ENCODE measurements at places on chromosomes 3 and 15.

DNA sequence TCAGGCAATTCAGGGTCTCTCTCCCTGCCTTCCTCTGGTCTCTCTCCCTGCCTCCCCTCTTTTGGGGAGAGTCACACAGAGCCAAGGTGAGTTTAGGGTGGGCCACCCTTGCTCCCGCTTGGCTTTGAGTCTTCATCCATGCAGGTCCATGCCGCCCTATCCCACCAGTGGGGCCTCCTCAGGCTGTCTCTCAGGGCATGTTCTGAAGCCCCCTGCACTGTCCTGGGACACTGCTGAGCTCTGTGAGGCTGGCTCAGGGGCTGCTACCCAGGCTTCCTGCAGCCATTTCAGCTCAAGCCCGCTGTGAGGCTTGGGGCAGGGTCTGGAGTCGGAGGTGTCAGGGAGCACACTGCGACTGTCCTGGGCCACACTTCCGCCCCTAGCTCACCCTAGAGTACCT is 203.1 kb downstream of the SSR3 start:
- DNase-seq, result no peak

DNA sequence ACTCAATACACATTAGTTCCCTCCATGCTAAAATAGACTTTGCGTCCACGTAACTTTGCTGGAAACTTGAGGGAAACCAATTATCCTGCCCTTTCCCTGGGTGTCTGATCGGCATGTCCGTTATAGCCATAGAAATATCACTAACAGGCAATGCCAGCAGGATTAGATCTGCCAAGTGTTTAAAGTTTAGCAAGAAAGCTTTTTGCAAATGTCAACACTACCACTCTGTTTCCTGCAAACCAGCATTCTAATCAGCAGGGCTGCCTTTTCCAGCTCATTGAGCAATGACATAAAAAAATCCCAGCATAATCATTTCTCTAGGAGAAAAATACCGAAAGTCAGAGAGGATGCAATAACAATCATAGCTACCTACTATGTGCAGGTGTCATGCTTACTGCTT is 60.9 kb downstream of the NOX5 start:
- DNase-seq, result no peak

GRCh38 chr15:98966091-98966787 is 41.4 kb downstream of the PGPEP1L start:
- no peak for DNase-seq

DNA sequence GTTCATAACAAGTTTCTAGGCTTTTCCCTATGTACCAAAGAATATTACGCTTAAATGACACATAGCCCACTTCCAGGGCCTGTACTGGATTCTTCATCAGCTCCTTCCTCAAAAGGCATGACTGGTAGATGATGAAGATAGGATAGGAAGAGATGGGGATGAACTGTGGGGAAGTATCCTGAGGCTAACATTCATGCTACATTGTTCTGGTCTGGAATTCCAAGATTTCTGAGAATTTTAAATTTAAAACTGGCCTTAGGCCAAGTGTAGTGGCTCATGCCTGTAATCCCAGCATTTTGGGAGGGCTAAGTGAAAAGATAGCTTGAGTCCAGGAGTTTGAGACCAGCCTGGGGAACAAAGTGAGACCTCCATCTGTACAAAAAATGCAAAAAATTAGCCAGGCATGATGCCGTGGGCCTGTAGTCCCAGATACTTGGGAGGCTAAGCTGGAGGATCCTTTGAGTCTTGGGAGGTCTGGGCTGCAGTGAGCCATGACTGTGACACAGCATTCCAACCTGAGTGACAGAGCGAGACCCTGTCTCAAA is 160.1 kb upstream of the PLAAT1 start:
- no peak for DNase-seq

DNA sequence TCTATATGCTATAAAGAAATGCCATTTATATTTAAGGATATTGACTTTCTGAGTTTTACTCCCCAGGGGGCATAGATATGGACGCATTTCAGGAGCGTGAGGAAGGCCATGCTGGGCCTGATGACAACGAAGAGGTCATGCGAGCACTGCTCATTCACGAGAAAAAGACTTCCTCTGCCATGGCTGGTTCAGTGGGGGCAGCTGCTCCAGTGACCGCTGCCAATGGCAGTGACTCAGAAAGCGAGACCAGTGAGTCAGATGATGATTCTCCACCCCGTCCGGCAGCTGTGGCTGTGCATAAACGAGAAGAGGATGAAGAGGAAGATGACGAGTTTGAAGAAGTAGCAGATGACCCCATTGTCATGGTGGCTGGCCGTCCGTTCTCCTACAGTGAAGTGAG is 38.4 kb downstream of the GTF2E1 start:
- no peak for DNase-seq
